ENCODE measurements at places on chromosomes 7 and 10.

DNA sequence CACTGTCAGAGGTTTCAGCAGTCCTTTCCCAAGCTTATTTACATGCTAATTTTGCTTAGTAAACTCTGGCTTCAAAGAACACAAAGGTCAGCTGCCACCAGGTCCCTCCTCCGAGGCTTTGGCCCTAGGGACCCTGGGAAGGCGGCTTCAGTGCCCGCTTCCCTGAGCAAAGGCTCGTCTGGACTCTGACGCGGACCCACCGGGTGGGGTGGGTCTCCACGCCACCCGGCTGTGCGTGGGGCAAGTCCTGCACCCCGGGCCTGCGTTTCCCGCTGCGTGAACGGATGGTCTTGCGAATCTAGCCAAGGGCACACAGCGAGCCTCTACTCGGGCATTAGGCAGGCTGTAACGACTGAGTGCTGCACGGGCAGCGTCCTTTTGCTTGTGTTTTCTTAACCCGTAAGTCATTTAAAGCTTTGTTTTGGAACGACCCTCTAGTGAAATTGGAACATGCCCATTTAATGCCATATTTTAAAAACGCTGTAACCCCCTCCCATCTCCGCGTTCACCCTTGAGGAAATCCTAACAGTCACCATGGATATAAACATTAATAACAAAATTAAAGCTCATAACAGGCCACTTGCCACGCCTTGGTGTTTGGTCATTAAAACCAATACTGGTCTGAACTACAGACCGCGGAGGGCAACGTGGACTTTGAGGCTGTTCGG is 828 bp downstream of the BNIP3 start:
- no peak for DNase-seq

DNA sequence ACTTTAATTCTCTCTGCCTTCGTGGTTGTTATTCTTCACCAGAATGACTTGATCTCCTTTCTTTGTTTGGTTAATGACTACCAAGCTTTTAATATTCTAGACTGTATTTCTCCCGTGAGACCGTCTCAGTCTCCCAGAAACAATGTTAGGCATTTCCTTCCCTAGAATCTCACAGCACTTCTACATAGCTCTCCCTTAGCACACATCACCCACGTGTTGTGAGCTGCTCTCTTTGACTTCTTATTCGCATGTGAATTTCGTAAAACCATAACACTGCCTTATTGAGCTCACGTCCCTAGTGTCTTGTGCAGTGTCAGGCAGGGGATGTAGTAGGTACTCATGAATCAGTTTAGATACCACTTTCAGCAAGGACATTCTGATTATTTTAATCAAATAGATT is 57.5 kb upstream of the MGAM2 start:
- DNase-seq: no peak

DNA sequence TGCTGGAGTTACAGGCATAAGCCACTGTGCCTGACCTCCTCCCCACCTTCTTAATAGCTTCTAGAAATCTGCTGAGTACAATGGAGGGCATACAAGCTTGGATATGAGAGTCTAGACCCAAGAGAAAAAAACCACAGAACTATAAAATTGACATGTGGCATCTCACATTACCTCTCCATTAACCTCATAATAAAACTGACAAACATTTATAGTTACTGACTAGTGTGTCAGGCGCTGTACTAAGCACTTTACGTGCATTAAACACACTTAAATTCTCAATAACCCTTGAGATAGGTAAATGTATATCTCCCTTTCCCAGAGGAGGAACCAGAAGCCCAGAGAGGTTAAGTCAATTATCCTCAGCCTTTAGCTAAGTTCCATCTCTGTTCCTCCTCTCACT is 300.5 kb upstream of the MYO3A start:
- DNase-seq: no peak

GRCh38 chr7:124310934-124311390 is 278.1 kb upstream of the TMEM229A start:
- DNase-seq: no peak

DNA sequence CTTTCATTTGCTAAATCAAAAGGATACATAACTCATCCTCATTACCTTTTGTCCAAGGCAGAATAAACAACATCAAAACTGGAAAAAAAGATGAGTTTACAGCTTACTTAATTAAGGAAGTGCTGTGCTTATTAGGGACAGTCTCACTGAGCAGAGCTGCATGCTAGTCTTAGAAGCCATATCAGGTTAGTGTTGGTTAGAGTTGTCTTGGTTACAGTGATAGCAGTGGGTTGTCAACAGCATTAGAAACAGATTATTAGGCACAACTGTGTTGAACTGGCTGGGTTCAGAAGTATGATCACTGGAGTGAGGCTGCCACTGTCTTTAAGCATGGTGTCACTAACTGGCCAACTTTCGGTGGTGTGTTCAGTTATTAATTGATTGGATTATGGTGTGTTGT is 503.9 kb upstream of the IGFBP3 start:
- no peak for DNase-seq

DNA sequence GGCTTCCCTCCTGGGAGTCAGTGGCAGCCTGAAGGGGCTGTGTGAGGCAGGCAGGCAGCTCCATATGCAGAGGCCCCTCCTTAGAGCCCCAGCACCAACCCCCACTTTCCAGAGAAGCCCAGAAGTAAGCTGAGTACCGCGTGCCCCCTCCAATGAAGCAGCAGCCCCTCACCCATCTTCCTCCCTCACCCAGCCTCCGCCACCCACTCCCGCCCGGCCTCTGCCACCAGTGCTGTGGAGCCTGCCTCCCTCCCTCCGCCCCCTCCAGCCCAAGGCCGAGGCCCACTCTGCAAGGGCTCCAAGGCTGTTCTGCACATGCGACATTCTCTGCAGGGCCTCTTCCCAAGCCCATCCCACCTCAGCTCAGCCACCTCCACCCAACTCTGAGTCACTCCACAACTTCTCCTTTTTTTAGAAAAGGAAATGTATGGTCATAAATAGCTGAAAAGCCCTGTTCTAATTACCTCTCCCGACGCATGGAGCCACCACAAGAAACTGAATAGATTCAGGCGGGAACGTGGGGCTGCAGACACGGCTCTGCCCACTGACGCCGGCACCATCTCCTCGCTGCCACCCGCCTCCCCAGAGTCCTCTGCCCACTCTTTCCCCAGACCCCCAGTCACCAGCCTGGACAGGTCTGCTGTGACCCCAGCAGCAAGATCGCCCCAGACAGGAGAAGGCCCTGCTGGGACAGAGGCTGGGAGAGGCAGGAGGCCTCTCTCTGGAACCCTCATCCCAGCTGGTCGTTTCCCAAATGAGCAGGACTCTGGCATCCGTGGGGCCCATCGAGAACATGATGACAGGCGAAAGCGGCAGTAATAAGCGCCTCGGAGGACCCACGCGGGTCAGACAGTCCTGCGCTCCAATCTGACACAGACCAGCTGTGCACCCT is 213.9 kb downstream of the MAD1L1 start:
- no peak for DNase-seq

DNA sequence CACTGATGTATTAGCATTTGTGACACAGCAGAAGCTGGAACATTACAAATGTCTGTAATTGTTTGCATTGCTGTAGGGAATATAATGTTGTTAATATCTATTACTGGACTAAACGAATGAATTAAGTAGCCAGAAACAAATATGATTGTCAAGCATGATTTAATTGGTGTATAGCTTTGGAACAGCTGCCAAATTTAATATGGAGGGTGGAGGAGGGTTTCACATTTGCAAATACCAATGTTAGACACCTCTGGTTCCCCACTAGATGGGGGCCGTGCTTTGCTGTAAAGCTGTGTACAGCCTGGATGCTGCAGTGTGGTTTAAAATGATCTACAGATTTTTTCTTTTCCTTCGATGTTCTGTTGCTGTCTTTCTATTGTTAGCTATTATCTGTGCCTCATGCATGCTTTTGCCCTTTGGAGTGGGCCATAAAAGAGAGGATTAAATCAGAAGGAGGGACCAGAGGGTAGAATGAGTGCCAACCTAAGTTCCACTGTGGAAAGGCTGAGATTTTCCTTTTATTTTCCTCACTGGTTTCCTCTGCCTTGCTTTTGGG is 23.1 kb downstream of the DNAJB9 start:
- DNase-seq: no peak

- DNase-seq: no peak
Measured at GRCh38 chr10:14571866-14572507, 202.7 kb downstream of the FAM107B start.

- DNase-seq: no peak
Measured at GRCh38 chr7:42193471-42194129, 43.4 kb downstream of the GLI3 start.

DNA sequence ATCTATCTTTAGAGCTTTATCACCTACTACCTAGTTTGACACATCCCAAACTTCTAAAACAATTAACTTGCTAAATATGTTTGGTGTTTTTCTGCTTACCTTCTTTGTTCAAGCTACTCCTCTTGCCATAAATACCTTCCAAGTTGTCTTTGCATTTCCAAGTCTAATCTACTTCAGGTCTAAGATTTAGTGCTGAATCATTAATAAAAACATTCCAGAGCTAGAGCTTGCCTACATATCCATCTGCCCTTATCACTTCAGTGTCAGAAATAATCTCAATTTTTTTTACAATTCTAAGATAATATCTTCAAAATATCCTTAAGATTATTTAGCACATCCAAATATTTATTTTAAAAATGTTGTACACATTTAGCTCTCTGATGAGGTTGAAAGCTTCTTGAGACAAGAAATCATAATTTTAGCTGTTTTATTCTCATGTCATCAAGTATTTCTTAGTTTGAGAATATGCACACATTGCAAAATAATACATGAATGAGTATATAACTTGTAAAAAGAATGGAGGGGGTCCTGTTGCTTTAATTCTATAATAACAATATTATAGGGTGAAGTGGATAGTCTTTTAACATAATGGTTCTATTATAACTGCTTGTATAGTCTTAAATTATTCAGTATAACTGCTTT is 466.3 kb downstream of the SEMA3D start:
- DNase-seq: no peak

DNA sequence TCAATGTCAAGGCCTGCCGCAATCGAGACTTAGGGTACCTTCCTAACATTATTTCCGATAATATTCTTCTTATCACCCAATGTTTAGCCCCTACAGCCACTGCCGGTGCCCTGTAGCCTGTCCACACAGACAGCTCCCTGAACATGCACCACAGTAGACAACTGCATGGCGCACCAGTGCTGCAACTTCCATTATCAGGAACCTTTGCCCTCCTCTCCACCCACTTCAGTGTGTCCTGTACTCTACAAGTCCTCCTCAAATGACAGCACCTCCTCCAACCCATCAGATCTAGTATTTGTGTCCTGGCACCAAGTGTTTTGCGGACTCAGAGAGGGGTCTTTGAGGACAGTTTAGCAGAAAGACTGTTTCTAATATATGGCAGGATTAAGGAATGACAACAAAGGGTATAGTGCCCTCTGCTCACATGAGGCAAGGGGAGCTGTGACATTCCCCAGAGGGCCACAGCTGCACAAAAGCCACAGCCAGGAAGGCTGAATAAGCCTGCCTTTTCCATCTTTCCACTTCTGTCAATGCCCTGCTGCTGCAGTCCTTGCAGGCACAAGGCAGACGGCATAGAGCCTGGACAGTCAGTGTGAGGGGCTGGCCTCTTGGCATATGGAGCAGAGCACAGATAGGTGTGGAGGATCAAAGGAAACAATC is 335.4 kb downstream of the PARD3 start:
- no peak for DNase-seq

DNA sequence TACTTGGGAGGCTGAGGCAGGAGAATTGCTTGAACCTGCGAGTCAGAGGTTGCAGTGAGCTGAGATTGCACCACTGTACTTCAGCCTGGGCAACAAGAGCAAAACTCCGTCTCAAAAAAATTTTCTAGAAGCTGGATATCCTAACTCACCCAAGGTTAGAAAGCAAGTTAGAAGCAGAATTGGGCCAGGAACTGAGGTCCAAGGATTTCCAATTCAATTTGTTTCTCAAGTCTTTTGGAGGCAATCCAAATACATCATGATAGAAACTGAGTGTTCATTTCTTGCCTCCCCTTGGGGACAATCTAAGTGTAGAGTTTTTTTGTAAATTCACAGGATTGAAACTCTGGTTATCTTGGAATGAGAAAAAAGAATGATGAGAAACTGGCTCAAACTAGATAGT is 45.5 kb downstream of the LAMB1 start:
- DNase-seq: no peak

- DNase-seq: no peak
Measured at GRCh38 chr10:117662126-117662525, 119.6 kb downstream of the EMX2 start.

GRCh38 chr7:44590910-44591309 is 8.9 kb upstream of the TMED4 start:
- DNase-seq: no peak

DNA sequence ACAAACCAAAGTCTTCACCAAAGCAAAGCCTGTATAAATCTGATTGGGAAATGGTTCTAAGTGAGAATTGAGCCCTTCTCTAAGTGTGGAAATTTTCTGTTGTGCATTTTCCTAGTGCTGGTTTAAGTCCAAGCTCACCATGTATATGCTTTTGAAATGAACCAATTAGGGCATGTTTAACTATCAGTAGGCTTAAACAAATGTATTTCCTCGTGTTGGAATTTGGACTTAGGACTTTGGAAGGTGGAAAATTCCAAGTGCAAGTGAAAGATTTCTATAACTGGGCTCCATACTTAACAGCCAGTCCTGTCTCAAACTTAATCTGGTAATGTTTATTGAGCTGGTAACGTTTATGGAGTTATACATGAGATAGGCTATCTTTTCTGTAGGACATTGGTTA is 28.5 kb downstream of the CCNY start:
- no peak for DNase-seq

DNA sequence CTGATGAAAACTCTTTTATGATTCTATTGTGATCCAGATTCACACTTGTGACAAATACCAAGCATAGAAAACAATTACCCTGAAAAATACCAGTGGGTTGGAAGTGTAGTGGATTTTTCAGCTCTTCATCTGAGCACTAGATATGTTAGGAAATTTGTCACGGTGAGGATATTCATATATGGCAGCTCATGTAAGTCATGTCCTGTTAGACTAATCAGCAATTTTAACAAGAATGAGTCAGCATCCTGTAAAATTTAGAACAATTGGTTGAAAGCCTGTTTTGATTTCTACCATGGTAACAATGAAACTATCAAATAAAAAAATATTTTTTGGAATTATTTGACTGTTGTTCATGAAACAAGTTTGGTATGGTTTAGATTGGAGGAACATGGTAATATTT is 334.3 kb downstream of the CACNA2D1 start:
- no peak for DNase-seq

GRCh38 chr7:158784270-158784669 is 45.0 kb downstream of the ESYT2 start:
- no peak for DNase-seq

DNA sequence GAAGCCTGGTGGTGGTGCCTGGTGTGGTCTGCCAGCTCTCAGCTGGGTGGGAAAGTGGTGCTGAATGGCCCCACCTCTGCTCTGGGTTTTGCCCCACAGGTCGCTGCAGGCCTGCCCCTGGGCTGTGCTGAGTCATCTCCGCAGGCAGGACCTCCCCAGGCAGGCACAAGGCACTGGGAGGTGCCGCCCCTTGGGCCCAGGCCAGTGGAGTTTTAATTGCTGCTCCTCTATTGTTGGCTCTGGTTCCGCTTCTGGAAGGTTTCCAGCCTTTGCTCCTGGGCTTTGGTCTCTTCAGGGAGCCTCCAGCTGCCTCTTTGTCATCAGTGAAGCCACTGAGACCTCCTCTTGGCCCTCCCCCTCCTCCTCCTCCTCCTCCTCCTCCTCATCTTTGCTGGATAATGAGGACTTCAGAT is 180.3 kb upstream of the GRB10 start:
- DNase-seq: no peak

GRCh38 chr7:27802999-27803398 is 63.0 kb downstream of the TAX1BP1 start:
- no peak for DNase-seq
